ENCODE measurements at places on chromosomes 7 and 10.

- DNase-seq: no peak
Observed at GRCh38 chr7:99393355-99394187, 14.8 kb downstream of the PDAP1 start.

DNA sequence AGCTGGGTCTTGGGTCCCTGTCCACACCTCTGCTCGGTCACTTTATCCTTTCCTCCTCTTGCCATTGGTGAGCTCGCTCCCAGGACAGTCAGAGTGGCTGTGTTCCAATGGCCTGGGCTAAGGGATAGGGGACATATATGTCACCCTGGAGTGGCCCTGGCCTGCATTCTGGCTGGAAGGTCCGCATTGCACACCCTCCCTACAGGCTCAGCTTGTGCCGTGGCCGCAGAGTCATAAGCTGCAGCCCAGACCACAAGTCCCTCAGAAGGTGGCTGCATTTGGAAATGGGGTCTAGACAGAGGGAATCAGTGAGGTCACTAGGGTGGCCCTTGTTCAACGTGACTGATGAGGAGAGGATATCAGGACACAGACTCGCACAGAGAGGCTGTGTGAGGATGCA is 363.8 kb upstream of the SHH start:
- no peak for DNase-seq

- peak; percentile 78 for DNase-seq
Observed at GRCh38 chr10:6201516-6201975, 1.2 kb upstream of the PFKFB3 start.

DNA sequence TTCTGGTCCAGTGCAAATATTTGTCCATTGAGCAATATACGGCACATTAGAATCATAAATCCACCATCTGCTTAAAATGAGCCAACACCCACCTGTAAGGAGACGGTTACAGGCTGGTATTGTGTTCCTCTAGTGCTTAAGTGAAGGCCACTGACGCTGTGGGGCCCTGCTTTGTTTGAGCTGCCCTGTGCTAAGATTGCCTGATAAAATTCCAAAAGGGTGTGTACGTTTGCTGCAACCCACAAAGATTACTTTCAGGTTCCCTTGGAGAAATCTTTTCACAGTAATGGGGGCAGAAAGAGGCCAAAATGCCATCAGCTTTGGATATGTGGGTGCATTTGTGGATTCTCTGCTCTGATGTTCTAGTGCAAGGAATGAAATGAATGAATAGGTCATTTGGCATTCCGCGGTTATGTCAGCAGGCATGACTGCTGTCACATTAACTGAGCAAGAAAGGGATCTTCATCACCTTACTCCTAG is 34.4 kb downstream of the AGR3 start:
- peak; percentile 76 for DNase-seq

DNA sequence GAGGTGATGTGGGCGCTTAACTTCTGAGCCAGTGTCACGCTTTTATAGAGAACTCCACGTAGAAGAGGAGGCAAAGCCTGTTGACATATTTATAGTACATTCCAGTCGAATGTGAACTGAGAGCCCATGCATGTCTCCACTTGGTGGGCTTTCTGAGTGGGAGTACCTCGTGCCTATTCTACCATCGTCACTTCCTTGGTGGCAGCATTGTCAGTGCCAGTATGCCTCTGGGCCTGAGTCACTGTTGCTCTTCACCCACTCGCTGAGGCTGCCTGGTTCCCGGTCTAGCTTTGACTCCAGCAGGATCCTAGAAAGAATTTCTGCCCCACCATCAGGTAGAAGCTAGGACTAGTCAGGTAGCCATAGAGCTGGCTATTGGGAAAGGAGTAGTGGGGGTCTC is 30.0 kb upstream of the CDH23 start:
- no peak for DNase-seq
